ENCODE measurements at places on chromosomes 11 and 22.

DNA sequence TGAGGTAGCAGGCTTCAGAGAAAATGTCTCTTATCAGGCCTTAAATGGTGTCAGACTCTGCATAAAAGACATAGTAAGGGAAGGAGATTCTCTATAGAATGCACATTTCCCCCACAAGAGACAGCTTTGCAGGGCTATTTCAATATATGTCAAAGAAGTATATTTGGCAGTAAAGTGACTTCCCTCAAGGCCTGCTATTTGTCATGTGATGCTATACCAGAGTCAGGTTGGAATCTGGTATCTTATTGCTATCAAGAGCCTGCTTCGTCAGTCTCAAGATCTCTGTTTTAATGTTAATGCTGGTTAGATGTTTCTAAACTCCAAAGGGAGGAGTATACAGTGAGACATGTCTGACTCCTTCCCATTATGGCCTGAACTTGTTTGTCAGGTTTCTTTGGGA, 40.4 kb upstream of the MTMR2 start:
- DNase-seq: no peak

- no peak for DNase-seq
Measured at GRCh38 chr11:16402654-16403447, 46.5 kb upstream of the SOX6 start.

DNA sequence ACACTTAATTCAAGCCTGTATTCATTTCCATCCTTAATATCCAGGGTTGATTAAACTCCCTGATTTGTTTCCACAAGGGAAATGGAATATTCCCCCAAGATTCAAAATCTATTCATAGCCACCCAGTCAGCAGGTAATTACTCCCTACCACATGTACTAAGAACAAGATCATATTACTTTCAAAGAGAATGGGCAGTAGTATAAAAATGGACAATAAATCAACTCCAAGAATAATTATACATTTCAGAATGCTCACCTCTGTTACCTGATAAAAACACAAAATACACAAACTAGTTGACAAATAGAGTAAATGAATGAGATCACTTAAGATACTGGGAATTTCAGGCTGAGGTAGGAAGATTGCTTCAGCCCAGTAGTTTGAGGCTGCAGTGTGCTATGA, 8.5 kb upstream of the FEZ1 start:
- DNase-seq: no peak

- DNase-seq: no peak
Measured at GRCh38 chr11:69630017-69630416, 10.9 kb upstream of the CCND1 start.

- no peak for DNase-seq
Measured at GRCh38 chr11:104422324-104422944, 258.5 kb upstream of the PDGFD start.

DNA sequence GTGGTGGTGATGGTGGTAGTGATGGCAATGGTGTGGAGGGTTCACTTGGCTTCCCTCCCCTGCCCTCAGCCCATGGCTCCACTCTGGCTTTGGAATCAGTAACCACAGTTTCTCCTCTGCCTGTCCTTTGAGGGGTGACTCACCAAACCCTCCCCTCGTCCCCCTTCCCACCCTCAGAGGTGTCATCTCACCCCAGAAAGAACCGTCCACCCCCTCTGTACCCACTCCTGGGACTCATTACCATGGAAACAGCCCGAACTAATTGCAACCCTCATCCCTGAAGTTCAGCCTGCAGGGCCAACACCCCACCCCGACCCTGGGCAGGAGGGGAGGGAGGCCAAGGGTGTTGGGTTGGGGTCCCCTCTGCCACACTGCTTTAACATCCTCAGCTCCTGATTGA, 26.6 kb downstream of the PHLDB1 start:
- peak; percentile 38 for DNase-seq

DNA sequence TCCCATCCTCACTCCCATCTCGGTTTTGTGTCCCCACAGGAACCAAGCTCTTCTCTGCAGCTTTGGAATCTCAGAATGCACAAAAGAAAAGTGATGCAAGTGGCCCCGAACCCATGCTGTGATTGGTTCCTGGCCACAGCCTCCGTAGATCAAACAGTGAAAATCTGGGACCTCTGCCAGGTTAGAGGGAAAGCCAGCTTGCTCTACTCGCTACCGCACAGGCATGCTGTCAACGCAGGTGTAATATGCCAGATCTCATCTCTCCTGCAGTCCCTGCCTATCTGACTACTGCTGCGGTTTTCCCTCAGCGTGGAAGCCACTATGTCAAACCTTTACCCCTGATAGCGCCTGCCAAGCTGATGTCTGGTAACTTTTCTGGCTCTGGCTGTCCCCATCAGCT, 200.5 kb upstream of the LRRC4C start:
- peak; percentile 8 for DNase-seq

DNA sequence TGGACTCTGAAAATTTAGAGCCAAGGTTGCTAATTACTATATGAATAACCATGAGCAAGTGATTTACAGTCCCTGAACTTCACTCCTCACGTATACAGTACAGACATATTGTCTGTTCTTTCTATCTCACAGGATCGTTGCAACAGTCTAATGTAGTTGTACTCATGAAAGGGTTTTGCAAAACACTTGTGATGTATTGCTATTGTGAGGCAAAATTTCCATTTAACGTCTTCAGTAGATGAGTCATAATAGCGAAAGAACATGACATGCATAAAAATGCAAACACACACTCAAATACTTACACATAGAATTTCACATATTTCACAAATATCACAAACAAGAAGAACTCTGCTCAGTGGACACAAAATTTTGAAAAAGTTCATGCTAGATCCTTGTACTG, 134.6 kb upstream of the TRPC6 start:
- peak; percentile 8 for DNase-seq

DNA sequence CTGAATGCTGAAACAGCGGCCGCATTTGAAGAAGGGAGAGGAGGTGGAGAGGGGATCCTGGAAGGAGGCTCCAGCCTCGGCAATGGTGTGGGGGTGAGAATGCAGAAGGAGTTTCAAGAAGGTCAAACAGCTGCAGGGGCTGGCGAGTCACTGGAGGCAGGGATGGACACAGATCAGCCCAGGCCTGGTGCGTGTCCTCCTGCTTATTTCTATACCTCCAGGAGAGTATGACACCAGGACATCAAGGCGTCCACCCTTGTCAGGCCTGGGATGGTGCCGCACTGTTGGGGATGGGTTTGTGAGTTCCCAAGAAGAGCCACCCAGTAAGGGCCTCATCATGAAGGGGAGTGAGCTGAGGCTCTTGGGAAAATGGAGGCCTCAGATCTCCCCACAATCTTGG, 23.1 kb downstream of the IGLL1 start:
- no peak for DNase-seq

All from fibroblast of skin of scalp (primary cell).